ENCODE measurements at places on chromosomes 7 and 10.

DNA sequence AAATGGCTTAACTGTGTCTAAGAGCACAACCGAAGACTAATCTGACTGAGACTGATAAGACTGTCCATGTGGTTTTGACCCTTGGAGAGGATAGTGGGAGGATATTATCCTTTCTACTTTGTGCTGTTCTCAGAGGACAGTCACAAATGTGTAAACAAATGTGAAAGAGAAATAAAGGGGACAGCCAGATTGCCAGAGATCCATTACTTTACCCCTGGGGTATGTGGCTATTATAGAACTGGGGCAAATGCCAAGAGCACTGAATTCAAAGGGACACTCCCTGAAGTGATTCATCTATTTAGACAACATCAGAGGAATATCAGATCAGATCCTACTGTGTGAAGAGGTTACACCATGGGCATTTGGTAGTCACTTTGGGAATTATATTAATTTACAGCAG is 154.7 kb downstream of the RNLS start:
- DNase-seq, result no peak

DNA sequence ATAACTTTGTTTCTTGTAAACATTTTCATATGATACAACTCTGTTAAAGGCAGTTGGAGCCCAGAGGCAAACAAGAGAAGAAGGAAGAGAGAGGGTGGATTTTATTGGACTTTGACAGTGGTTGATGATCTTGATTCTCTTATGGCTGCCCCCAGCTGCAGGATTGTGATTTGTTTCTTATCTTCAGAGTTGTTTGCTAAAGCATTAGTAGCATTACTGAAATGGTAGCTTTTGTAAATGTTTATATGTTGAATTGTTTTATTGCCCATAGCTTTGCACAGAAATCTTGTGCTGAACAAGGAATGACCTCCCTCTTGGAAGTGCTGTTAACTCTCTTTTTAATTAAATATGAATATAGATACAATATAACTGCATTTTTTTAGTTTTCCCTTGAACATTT is 309.4 kb downstream of the AUTS2 start:
- DNase-seq, result no peak

DNA sequence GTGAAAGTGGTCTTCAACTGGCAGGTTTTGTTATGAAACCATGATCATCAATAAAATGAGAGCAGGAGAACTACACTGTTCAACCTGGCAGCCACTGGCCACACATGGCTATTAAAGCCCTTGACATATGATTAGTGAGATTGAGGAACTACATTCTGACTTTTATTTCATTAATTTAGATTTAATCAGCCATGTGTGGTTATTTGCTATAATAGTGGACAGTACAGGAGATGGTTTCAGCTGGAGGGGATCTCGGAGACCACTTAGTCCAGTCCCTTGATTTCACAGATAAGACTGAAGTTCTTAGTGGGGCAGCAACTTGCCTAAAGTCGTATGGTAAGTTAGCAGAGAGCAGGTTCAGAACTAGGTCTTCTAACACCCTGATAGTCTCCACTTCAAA is 111.7 kb upstream of the BMPER start:
- no peak for DNase-seq

DNA sequence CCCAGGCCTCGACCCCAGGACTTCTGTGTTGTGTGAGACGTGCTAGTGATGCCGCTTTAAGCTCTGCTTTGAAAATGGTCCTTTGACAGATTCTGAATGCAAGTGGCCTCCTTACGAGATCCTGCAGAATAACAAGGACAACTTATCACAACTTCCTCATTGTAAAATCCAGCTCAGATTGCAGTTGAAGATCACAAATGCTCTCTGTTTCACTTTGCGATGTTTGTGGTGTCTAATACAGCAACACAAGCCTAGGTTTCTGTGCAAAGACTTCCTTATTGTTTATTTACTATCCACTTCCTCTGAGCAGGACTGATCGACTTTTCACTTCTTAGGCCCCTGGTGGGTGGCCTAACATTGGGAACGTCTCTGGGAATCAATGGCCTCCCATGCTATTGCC is 31.7 kb upstream of the INSIG1 start:
- DNase-seq, result no peak

DNA sequence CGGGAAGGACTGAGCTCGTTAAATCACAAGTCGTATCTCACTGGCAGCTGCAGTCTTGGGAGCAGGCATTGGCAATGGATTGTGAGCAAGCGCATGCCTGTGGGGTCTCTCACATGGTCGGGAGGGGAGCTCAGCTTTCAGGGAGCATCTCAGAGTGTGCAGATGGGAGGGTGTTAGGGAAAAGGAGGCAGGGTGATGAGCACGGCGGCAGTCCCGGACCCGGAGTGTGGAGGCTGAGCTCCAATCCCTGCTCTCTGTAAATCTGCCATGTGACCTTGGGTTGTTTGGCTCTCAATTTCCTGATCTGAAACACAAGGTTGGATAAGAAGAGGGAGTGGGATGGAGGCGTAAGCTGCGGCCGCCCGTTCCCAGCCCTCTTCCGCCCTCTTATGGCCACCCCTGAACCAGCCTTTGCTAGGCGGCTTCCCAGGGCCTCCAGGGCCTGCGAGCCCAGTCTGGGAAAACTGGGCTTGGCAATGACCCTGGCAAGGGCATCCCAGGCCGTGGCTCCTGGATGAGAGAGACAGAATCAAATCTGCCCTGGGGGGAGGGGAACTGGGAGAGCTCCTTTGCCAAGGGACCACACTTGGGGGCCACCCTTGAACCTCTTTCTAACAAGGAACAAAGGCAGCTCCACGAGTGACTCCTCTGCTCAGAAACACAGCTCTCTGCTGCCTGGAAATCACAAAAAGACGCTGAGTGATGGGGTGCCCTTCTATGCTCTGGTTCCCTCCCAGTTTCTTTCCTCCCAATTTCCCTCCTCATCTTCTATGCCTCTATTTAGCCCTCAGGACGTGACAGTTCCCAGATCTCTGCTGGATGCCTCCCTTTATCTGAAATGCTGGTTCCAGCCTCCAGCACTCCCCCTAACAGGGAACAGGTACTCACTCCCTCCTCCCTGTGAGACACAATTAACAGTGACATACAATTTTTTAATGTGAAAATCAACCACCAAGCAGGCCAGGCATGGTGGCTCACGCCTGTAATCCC is 41.7 kb upstream of the LOXL4 start:
- DNase-seq, result no peak

- no peak for DNase-seq
Measured at GRCh38 chr10:112141292-112141691, 42.3 kb downstream of the GPAM start.

DNA sequence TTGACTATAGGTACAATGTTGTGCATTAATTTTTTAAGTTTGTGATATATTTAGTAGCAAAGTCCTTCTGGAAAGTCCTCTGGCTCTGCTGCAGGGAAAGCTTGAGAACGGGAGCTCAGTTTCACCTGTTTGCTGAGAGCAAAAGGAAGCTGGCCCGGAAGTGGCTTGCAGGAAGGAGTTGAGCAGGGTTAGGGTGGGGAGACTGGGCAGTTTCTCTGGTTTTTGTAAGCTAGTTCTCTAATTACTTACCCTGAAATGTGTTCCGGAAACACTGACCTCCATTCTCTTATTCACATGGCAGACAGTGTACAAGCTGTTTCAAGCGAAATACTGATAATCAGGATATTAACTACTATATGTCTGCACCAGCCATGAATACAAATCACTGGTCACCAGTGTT is 22.3 kb downstream of the MAP3K8 start:
- no peak for DNase-seq

DNA sequence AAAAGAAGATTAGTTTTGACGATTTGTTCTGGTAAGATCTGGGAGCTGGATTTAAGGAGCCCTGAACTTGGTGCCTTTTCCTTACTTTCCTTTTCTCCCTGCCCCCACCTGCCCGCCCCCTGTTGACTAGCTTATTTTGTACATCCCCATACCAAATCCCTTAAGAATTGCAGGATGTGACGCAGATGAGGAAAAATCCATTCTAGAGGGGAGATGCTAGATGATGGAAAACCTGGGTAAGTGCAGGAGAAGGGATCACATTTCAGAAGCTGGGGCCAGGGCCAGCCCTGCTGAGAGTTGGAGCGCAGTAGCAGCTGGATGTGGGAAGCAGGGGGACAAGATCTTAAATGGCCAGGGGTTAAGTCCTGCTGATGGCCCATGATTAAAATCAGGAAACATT is 93.9 kb downstream of the CCDC3 start:
- no peak for DNase-seq

DNA sequence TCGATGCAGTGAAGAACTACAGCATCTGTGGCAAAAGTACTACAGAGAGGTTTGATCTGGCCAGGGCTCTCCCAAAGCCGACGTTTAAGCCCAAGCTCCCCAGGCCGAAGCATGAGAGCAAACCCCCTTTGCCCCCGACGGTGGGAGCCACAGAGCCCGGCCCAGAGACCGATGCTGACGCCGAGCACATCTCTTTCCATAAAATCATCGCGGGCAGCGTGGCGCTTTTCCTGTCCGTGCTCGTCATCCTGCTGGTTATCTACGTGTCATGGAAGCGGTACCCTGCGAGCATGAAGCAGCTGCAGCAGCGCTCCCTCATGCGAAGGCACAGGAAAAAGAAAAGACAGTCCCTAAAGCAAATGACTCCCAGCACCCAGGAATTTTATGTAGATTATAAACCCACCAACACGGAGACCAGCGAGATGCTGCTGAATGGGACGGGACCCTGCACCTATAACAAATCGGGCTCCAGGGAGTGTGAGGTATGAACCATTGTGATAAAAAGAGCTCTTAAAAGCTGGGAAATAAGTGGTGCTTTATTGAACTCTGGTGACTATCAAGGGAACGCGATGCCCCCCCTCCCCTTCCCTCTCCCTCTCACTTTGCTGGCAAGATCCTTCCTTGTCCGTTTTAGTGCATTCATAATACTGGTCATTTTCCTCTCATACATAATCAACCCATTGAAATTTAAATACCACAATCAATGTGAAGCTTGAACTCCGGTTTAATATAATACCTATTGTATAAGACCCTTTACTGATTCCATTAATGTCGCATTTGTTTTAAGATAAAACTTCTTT is 2.3 kb downstream of the LRRTM3 start:
- no peak for DNase-seq

DNA sequence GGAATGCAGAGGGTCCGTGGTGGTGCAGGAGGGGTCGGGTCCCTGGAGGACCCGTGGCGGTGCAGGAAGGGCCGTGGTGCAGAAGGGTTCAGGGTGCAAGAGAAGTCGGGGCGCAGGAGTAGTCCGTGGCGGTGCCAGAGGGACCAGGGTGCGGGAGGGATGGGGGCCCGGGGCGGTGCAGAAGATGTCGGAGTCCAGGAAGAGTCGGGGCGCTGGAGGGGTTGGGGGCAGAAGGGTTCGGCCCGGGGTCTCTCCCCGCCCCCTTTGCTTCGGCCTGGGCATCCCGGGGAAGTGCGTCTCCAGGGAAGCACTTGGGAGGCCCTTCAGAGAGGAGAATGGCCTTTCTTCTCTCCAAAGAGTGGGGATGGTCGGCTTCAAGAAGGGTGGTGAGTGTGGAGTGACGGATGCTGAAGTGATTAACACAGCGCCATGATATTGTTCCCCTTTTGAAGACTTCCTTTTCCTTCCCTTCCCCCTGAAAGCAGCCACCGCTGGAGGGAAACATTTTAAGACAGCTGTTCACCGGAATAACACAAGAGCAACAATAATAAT is 997 bp downstream of the WDR37 start:
- no peak for DNase-seq

DNA sequence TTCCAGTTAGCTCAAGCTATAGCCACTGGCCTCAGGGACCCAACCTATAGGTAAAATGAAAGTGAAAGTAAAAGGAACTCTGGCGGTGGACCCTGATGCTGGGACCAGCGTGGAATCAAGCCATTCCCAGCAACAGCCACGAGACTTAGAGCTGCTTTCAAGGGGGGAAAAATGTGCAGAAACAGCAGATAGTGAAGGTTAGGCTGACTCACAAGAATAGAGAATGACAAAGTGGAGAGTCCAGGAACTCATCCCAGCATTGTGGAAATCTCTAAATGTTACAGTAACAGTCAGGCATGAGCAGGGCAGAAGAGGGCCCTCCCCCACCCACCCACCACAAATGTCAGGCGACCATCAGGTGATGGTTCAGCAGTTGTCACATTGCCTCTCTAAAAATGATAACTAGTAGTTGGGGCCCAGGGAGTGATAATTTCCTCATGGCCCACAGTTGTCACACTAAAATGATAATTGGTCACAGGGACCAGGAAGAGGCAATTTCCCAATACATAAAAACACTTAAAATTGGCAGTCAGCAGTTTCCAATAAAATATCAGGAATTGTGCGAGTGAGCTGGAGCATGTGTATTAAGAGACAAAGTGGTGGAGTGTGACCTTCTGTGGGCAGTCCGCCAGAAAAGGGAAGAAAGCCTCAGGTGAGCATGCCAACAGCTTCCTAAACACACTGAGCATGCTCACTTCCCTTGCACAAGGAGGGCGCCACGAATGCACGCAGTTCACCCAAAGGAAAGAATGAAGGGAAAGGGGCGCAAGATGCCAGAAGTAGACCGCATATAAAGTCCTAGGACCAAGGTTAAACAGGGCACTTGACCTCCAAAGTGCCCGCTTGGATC is 129.8 kb upstream of the PPP1R3A start:
- DNase-seq, result no peak

DNA sequence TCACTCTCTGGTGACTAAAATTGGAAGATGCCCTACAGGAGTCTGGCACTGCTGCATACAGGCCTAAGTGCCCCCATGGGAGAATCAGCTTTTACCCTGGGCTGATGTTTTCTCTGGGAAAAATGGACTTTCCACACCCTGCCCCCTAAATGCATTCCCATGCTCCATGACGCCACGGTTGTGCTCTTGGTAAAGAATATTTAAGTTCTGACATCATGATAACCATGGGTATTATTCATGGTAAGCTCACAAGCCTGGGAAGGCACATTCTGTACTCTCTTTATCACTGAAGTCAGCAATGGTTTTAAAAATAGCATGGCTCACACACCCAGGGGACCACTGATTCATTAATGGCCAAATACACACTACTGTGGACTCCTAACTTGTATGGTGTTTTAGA is 43.4 kb downstream of the HIPK2 start:
- no peak for DNase-seq

GRCh38 chr10:75097666-75098285 is 13.7 kb upstream of the SAMD8 start:
- DNase-seq, result no peak

GRCh38 chr10:15879663-15880062 is 19.4 kb upstream of the MINDY3 start:
- no peak for DNase-seq

GRCh38 chr7:30990673-30991170 is 27.0 kb downstream of the GHRHR start:
- DNase-seq, result no peak

GRCh38 chr7:154783281-154783909 is 219.5 kb downstream of the PAXIP1 start:
- no peak for DNase-seq

GRCh38 chr7:134364619-134365037 is 47.9 kb upstream of the SLC35B4 start:
- DNase-seq, result no peak

GRCh38 chr7:151185762-151186639 is 1.0 kb downstream of the ASB10 start:
- DNase-seq, result no peak
